ENCODE measurements at places on chromosomes 7 and 10.

- no peak for DNase-seq
These were observed 1.4 kb downstream of the ETV1 start for GRCh38 chr7:13988065-13988464.

GRCh38 chr7:129721068-129721467 is 109.5 kb downstream of the NRF1 start:
- peak; percentile 20 for DNase-seq

DNA sequence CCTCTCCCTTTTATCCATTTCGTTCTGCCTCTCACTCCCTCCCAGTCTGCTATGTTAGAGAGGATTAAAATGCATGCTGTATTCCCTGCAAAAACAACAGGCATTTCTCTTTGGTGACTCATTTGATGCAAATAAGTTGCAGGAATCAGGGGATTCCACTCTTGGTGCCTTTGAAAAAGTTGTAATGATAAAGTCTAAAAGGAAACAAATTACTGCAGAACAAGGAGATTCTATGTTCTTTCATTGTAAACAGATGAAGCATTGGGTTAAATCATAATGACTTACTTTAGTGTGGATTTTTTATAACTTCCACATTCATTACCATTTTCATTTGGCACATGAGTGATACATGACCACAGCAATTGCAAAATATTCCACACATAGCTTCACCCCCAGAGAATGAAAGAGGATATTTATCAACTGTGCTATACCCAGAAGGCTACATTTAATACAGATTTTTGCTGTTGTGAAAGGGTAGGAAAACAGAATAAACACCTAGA is 33.4 kb upstream of the ABLIM1 start:
- no peak for DNase-seq

DNA sequence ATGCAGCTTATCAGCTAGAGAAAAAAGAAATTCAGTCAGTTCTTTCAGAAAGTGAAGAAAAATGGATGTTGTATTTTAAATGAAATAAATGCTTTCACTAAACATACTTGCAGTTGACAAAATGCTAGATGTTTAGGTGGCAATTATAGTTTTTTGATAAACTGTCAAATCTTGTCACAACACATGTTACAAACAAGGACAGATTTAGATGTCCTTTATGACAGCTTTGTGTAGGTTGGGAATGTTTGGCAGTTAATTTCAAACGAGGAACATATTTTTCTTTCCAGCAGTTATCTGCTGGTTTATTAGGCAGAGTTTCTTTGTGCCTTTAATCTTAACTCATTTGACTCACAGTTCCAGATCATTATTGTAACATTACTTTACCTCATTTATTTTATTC is 3.1 kb upstream of the PRPS1L1 start:
- DNase-seq = no peak

GRCh38 chr10:114874827-114875411 is 53.3 kb downstream of the FHIP2A start:
- peak; percentile 12 for DNase-seq

DNA sequence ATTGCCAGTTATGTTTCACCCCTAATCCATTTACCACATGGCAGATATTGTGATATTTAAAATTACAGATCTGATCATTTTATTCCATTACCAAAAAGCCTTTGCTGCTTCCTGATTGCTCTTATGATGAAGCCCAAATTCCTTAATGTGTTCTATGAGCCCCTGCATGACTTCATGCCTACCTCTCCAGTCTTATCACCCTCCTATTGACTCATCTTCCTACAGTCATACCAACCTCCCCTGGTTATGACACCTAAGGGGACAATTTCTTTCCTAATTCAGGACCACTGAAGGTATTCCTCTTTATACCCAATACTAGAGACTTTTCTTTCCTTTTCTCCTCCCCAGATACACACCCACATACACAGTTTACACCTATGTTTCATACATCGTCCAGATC is 36.0 kb downstream of the TES start:
- no peak for DNase-seq

DNA sequence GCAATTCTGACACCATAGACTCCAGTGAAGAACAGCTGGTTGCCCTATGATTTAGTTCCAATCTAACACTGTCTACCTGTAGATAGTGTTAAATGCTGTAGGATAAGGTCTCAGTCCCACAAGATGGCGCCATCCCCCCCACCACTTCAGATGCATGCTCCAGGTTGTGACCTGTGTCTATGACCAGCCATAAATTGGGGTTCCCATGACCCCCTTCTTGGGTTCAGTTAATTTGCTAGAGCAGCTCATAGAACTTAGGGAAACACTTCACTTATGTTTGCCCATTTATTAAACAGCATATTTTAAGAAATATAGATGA is 13.1 kb downstream of the CCSER2 start:
- DNase-seq = no peak

- DNase-seq = no peak
These were observed 34.5 kb downstream of the NRG3 start for GRCh38 chr10:81909453-81909852.

DNA sequence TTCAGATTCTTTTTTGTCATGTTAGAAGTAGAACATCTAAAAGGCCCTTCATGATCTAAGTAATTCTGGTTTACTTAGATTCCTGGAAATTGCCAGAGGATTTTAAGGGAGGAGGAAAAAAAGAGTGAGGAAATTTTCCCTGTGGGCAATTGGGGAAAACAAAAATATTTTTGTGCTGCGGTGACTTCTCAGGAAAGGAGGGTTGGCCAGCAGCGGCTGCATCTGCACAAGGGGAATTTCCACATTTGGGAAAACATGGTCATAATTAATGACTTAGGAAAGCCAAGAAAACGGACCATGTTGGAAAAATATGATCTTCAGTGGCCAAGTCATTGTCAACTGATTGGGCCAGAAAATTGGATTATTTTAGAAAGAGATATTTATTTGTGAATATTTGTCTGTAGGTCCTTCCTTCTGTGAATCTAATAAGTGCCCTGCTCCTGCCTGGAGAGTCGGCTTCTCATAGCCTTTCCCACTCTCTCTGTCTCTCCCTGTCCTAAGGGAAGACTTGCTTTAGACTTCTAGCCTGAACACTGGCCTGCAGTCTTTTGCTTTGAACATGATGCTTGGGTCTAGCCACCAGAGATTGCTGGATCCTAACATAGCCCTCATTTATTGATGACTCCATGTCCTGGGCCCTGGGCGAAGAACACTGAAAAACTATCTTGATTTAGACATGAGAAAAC is 124.2 kb upstream of the MKLN1 start:
- DNase-seq = no peak

DNA sequence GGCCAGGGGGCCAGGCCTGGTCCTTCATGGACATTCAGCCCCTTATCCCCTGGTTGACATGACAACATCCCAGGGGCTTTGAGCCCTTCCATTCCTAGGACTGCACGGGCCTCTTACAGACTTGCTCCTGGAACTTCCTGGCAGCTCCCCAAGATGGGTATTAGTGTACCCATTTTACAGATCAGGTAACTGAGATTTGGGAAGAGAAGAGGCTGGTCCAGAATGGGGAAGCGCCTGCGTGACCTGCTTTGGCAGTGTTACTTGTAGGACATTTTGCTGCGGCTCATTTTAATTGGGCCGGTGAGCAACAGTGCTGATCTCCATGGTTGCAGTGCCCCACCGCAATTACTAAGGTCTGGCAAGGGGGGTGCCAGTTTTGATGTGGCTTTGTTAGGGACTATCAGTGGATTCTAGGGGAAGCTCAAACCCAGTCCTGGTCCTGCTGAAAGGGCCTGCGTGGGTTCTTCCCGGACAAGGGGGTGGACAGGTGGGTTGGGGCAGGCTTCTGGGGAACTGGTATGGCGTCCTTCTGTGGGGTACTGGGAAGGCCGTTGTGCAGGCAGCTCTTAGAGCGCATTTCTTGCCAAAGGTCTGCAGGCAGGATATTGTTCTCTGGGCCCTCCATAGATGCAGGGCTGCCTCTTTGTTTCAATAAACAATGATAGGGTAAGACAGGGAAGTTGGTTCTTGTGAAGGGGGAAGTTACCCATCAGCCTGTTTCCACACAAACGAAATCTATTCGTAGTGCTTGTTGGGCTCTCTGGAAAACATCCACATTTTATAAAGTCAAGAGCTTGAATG is 137.6 kb downstream of the RGS10 start:
- DNase-seq = no peak

DNA sequence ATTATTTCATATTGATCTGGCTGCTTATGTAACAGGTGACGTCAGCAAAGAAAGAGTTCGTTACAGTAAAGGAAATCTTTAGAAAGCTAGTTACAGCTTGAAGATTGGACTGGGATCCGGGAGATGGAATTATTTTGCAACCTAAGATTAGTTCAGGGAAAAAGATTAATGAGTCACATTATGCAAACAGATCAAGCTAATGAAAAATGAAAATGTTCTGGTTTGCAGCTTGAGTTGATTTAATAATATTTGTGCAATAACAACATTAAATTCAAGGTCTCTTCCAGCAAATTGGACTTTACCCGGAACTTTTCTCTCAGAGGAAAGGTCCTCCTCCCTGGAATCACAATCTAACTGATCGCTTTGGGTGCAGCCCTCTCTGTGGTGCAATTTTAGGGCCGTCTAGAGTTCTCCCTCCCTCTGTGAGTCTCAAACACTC is 119.5 kb downstream of the OTUD1 start:
- no peak for DNase-seq

- no peak for DNase-seq
These were observed 93.2 kb downstream of the REEP3 start for GRCh38 chr10:63614371-63614891.

Measured in bone marrow (tissue), 2 donors.